ENCODE measurements at places on chromosomes 4 and X.

DNA sequence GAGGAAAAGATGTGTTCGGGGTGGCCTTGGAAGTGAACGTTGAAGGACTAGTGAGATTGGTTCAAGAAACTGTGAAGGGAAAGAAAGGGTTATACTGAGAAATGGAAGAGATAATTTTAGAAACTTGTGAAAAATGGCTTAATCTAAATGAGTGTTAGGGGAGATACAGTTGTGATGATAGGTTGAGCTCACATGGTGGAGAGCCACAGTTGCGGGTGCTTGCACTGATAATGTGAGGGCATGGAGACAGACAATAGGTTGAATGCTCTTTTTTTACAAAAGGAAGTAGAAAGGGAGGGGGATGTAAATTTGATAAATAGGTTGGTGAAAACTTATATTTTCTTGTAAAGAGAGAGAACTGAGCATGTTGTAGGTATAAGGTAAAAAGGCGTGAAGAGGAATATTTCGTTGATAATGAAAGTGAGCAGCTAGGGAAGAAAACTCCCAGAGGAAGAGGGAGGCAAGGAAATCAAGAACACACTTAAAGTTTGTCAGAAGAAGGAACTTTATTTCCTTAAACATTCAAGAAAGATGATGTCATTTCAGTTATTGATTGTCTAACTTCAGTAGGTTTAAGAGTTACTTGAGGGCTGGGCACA lies 8.2 kb downstream of the AREG start:
- DNase-seq, result no peak

- DNase-seq, result no peak
Observed at GRCh38 chr4:158443731-158444130, 78.0 kb upstream of the RXFP1 start.

GRCh38 chr4:212438-213188 lies 88.3 kb downstream of the ZNF718 start:
- peak; percentile 4 for DNase-seq

- DNase-seq, result no peak
Observed at GRCh38 chr4:30714408-30715031, 5.6 kb upstream of the PCDH7 start.

DNA sequence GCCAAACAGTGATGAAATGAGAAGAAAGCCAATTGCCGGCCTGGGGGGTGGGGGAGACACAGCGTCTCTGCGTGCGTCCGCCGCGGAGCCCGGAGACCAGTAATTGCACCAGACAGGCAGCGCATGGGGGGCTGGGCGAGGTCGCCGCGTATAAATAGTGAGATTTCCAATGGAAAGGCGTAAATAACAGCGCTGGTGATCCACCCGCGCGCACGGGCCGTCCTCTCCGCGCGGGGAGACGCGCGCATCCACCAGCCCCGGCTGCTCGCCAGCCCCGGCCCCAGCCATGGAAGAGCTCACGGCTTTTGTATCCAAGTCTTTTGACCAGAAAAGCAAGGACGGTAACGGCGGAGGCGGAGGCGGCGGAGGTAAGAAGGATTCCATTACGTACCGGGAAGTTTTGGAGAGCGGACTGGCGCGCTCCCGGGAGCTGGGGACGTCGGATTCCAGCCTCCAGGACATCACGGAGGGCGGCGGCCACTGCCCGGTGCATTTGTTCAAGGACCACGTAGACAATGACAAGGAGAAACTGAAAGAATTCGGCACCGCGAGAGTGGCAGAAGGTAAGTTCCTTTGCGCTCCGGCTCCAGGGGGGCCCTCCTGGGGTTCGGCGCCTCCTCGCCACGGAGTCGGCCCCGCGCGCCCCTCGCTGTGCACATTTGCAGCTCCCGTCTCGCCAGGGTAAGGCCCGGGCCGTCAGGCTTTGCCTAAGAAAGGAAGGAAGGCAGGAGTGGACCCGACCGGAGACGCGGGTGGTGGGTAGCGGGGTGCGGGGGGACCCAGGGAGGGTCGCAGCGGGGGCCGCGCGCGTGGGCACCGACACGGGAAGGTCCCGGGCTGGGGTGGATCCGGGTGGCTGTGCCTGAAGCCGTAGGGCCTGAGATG lies at the start of gene SHOX:
Gene SHOX (plus strand): TSS at position 180 of the 885 bp plus-strand sequence. CDS start 107 bp downstream, at position 287.
- DNase-seq, result no peak

DNA sequence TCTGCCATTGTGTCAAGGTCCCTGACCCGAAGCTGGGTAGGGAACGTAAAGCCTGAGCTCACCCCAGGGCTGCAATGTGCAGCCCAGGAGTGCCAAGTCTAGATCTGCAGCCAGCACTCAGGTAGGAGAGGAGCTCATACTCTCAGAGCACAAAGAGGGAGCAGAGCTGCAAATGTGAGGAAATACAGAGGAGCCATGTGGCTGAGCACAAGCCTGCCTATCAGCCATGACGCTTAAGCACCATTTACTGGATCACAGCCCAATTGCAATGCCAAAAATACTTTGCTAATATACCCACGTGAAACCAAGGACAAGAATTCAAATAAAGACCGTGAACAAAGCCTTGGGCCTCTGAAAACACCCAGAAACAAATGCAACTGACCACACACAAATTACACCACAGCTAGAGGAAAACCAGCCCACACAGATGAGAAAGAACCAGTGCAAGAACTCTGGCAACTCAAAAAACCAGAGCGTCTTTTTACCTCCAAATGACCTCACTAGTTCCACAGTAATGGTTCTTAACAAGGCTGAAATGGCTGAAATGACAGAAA lies 69.0 kb upstream of the HPF1 start:
- no peak for DNase-seq

DNA sequence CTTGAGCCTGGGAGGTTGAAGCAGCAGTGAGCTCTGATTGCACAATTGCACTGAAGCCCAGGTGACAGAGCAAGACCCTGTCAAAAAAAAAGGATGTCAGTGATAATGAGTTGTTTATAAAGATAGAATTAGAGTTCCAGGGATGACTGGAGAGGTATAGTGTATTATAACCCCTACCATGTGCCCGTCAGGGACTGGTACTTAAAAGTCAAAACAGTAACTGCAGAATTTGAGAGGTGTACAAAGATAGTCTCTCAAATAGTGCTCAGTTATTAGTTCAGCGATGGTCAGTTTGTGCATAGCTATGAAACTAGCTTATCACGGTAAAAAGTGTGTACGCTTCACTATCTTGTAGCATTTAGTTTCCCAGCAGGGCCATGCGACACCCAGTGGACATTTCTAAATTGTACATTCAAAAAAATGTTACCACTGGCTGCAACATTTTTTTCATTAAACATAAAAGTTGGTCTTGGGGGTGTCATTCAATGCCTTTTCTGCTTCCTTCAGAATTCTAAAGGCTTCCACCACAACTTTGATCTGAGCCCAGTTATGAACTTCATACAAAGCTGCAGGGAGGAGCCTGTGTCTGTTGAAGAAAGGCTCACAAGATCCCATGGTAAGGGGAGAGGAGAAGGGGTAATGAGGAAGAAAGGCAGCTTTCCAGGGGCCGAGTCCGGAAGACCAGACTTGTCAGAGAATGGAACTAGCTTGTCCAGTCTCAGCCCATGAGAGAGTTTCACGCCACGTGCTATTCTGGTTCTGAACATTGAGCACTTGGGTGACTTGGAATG lies 9.2 kb upstream of the GYG2 start:
- no peak for DNase-seq

- no peak for DNase-seq
Observed at GRCh38 chr4:85732124-85732523, 257.2 kb downstream of the ARHGAP24 start.

GRCh38 chr4:4415107-4415805 lies 28.4 kb downstream of the NSG1 start:
- no peak for DNase-seq

GRCh38 chrX:129606918-129607317 lies 47.8 kb downstream of the APLN start:
- DNase-seq, result peak; percentile 44

DNA sequence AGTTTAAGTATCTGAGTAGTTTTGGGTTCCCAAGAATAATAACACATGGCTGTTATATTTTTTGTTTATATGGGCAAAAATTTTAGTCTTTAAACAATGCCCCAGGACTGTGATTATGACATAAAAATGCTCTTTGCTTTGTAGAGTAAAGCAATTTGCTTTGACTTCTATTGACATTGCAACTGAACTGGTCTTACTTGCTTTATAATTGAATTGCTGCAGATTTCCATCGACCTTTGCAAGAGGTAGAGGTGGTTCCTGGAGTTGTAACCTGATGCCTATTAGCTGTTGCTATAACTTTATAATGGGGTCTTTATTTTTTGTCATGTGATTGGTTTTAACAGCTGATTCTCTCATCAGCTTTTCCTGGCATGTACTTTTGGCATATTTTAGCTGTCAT lies 302.9 kb downstream of the ARHGAP10 start:
- DNase-seq, result no peak

GRCh38 chr4:73583666-73584065 lies 36.6 kb downstream of the RASSF6 start:
- no peak for DNase-seq

DNA sequence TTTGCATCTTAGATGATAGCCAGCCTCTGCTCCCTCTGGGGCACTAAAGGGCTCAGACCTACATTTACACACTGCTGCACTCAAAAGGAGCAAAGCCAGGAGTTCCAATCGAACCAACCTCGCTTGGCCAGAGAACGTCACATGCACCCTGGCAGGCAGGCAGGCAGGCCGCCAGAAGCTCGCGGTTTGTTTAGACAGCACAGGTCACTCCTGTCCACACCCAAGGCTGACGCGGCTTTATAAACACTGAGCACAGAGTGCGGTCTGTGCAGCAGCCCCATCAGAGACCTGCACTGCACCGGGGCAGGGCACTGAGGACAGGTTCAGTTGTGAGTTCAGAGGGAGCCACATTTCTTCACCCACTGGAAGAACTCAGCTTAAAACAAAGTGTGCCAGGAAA lies 143.9 kb downstream of the BCOR start:
- no peak for DNase-seq

DNA sequence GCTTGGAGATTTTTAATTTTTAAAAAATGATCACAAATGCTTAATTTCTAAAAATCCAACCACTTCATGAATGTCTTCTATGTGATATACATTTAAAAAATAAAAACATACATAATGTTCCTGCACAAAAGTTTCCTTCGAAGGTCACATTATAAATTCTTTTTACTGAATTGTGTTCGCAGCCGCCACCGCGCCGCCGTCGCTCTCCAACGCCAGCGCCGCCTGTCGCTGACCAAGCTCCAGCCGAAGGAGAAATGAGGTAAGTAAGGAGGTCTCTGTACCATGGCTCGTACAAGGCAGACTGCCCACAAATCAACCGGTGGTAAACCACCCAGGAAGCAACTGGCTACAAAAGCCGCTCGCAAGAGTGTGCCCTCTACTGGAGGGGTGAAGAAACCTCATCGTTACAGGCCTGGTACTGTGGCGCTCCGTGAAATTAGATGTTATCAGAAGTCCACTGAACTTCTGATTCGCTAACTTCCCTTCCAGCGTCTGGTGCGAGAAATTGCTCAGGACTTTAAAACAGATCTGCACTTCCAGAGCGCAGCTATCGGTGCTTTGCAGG lies 48.8 kb upstream of the NEUROG2 start:
- no peak for DNase-seq

GRCh38 chr4:101183666-101184373 lies 163.5 kb downstream of the PPP3CA start:
- no peak for DNase-seq

GRCh38 chrX:1244164-1245076 lies 24.2 kb upstream of the CSF2RA start:
- DNase-seq, result no peak

DNA sequence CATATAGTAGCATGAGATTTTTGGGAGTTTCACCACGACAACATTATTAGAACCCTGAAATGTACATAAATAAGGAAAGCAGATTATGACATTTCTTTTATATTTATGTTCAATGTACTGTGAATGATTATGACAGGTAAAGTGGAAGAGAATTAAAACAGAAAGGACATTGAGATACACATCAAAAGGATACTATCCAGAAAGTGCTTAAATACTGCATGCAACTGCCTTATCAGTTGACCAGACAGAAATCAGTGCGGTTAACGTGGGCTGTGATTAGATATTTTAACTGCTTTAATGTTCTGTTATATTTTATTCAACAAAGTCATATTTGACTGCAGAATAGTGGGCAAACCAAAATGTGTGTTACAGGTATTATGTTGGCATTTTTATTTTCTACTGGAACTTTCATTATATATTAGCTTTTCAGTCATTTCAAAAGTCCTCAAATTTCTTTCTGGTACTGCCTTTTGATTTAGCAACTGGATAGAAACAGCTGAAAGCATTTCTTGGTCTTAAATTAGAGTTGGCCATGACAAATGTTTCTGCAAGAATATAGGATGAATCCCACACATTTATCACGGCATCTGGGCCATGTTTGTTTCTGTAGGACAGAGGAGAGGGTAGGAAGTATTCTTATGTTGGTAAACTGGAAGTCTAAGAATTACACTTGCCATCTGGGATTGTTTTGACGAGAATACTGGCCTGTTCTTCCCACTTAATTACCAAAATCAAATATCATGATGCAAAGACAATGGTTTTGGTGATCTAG lies 255.2 kb downstream of the SLC39A8 start:
- no peak for DNase-seq

DNA sequence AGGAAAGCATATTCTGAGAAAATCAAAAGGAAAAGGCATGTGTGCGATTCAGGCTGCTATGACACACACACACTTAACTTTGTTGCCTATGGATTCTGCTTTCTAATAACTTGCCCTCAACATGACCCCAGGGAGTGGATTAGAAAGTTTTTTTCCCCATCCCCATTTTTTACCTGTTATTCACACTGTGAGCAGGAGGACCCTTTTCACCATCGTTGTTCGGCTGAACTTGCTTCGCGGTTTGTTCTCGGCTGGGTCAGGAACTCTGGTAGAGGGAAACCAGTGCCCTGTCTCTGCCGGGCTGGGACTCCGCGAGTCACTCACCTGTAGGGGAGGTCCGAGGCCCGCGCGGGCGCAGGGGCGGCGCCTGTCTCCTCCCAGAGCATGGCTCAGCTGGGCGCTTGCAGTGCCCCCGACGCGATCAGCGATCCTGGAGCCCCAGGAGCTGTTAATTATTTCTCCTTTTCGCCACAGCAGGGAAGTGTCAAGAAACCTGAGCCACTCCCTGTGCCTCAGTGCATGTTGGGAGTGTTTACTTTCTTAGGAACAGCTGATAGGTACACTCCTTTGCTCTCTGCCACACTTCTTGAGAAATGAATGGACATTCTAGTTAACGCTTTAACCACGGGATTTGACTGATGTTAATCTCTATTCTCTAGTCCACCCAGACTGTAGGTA lies at the start of gene RASSF6:
Gene RASSF6 (minus strand): TSS at position 322 of the 678 bp plus-strand sequence. CDS start 8,641 bp downstream, outside the sequence.
- DNase-seq, result peak; percentile 17

DNA sequence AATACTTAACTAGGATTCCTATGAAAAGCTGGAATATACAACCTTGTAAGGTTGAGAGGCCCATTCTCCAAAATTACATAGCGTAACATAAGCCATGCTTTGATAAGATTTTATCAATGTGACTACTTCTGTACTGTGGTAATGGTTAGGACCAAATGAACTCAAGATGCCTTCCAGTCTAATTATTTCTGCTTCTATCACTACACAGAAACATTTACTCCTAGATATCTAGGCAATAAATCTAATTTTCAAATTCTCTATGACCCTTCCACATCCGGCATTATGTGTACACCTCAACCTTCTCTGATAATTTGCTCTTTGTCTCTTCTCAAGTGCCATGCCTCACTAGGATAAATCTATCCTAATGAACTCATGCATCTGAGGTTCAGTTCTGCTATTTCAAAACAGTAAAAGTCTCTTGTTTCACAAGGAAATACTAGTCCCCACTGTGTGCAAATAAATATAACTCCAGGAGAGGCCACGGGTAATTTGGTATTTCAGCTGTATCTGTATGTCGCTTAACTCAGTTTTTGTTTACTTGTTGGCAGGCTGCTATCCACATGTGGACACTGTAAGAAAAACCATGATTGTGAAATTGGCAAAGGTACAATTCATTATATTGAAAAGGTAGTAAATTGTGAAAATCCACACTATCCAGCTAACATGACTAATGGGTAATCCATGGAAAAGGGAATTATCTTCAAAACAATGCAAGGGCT lies 93.3 kb downstream of the PRDM5 start:
- DNase-seq, result no peak

- DNase-seq, result no peak
Observed at GRCh38 chr4:56613101-56613862, 67.8 kb downstream of the HOPX start.

Data from CD4-positive, alpha-beta T cell (primary cell).